Naive thymus-derived CD4-positive, alpha-beta T cell (primary cell): ENCODE measurements at places on chromosomes 11 and 22. TPM values are rescaled to one million over a fixed set of nuclear protein-coding genes. Genes with fewer than 3 reads are reported as not detected.

DNA sequence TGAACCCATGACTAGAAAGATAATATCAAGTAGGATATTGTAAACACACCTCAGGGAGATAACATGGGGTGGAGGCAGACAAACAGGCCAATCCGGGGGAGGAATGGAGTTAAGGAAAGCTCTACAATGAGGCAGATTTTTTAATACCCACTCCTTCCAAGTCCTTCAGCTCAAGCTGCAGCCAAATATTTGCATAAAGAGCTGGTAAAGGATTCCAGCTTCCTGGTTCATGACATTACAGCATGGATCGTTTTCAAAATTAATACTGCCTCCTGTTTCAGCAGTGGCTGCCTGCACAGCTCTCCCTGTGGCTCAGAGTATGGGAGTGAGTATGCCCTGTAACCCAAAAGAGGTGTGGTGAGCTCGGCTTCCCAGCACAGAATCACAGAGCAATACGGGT, 5.1 kb downstream of the POU2AF3 start:
- DNase-seq = no peak

- no peak for DNase-seq
Measured at GRCh38 chr22:48941033-48941902, 886.4 kb downstream of the BRD1 start.

- DNase-seq = no peak
Measured at GRCh38 chr11:114622858-114623257, 27.3 kb upstream of the NXPE4 start.

- no peak for DNase-seq
Measured at GRCh38 chr22:30582788-30583545, 8.5 kb upstream of the GAL3ST1 start.

- no peak for DNase-seq
Measured at GRCh38 chr11:117794772-117795629, 2.0 kb downstream of the DSCAML1 start.

- no peak for DNase-seq
Measured at GRCh38 chr11:99020352-99021225, at the start of gene CNTN5. Gene CNTN5, plus strand, starts transcription at chr11:99020949.

DNA sequence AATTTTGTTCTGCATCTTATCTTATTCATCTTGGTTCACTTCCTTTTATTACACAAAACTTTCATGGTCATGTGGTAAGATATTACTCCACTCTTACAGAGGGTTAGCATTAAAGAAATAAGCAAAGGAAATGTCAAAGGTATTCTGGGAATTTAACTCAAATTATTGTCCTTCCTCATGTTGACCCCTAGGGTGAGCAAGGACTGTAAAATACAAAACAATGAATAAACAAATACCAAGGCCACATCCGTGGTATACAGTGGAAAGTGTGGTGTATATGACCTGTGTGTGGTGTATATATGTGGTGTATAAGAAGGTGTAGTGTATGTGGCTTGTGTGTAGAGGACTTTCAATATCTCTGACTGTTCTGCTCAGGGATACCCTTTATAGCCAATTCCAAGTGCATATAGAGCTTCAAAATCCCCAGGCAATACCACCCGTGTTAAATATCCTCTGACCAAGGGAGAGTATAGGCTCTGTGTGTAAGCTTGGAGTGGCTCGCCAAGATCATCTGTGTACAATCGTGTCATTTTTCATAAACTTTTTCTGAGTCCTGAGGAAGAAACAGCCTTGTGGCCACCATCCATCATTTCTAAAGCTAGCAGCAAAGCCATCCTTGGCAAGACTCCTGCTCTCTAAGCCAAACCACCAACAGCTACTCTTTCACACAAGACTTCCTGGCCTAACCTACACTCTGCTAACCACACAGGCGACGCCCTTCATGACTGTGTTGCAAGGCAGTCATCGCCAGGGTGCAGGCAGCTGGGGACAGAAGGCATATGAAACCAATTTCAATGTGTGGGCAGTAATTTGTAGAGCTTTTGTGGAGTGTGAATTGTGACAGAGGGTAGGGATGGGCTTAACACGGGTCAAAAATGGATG, 548.0 kb downstream of the ETS1 start:
- DNase-seq = peak; percentile 70

GRCh38 chr11:46335890-46336562, 11.2 kb upstream of the DGKZ start:
- no peak for DNase-seq

DNA sequence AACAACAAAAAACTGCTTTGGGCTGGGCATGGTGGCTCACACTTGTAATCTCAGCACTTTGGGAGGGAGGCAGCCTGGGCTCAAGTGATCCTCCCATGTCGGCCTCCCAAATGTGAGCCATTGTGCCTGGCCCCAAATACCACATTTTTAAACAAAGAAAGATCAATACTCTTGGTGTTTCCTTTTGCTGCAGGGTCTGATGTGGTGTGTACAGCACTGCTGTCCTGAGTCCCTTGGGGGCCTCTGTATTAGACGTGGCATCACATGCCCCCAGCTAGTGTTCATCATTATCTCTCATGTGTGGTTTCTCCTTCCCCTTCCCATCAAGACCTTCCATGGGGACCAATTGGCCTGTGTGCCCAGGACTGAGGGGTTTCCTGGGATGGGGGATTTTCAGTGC, 20.5 kb upstream of the XBP1 start:
- DNase-seq = no peak

GRCh38 chr11:48044577-48044976, 64.2 kb downstream of the PTPRJ start:
- DNase-seq = no peak

GRCh38 chr11:69667619-69668604, 7.2 kb downstream of the LTO1 start:
- DNase-seq = no peak

GRCh38 chr22:44620129-44620840, 81.7 kb upstream of the PRR5 start:
- DNase-seq = peak; percentile 69

DNA sequence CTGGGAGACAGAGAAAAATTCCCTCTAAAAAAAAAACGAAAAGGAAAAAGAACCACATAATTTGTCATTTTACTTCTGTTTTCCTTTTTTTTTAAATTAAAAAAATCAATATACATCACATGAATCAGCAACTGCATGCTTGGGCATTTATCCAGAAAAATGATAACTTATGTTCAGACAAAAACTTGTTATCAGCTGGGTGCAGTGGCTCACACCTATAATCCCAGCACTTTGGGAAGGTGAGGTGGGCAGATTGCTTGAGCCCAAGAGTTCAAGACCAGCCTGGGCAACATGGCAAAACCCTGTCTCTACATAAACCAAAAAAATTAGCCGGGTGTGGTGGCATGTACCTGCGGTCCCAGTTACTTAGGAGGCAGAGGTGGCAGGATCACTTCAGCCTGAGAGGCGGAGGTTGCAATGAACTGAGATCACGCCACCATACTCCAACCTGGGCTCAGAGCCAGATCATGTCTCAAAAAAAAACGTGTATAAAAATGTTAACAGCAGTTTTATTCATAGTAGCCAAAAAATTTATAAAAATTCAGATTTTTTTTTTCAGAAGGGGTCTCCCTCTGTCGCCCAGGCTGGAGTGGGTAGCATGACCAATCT, 28.5 kb downstream of the AMBRA1 start:
- DNase-seq = no peak

- DNase-seq = no peak
Measured at GRCh38 chr22:35739076-35739930, 21.6 kb downstream of the APOL5 start.

DNA sequence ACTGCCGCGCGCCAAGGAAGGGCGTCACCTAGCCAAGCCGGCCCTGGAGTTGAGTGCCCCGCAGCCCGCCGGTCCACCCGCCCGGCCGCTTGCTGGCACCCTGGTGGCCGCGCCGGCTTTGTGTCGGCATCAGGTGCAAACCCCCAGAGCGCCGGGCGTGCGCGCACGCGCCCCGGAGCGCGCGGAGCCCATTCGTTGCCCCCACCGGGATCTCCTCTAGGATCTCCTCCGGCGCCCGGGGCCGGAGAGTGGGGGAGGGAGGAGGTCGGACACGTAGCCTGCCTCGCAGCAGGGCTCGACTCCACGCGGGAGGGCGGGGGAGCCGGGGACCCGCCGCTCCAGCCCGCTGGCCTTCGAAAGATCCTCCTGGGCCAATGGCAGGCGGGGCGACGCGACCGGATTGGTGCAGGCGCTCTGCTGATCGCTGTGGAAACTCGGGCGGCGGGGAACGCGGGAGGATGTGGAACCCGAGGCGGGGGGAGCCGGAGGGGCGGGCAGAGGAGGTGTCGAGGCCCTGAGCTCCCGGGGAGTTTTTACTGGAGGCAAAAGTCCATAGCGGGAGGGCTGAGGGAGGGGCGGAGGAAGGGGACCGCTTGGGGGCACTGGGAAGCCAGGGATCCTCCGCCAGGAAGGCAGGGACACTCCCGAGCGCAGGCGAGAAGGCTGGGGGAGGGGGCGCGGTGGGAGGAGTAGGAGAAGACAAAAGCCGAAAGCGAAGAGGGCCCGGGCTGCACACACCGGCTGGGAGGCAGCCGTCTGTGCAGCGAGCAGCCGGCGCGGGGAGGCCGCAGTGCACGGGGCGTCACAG, at the start of gene FADS2:
Gene FADS2 (plus strand): TSS at position 730 of the 808 bp plus-strand sequence. CDS start 91 bp downstream, outside the sequence.
- DNase-seq = peak; percentile 66

GRCh38 chr11:33515347-33515746, 185.3 kb downstream of the C11orf91 start:
- no peak for DNase-seq

GRCh38 chr22:17665854-17666253, 27.3 kb downstream of the BCL2L13 start:
- DNase-seq = no peak

DNA sequence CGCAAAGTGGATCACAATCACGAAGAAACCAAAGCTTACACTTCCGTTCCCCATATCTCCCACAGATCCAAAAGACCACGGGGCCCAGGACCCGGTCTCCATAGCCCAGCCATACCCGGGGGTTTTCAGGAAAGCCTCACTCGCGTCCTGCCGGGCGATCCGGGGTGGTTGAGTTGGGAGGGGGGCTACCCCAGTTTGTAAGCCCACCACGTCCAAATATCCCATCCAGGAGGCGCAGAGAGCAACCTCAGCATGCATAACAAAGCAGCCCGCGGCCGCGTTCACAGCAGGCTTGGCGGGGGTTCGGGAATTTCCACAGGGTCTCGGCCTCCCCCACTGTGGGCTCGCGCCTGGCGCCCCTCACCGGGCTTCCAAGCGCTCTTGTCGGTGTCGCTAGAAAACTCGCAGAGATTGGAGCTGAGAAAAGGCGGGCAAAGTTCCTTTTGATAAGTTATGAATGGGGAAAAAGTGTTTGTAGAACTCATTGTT, 9.5 kb downstream of the SDF2L1 start:
- no peak for DNase-seq

- no peak for DNase-seq
Measured at GRCh38 chr22:37095113-37095512, 14.4 kb downstream of the TMPRSS6 start.

Gene GRAMD1B
- 14.0 TPM for total RNA-seq

Gene CCDC15
- 2.7 TPM for total RNA-seq

Gene ZNF280B
- 2.2 and 2.9 TPM in 2 replicates for total RNA-seq

Gene SCGB2A2
- not detected for total RNA-seq

Gene SMC1B
- total RNA-seq = 0.70 and 0.79 TPM in 2 replicates

Gene KCNJ11
- not detected for total RNA-seq

Gene NRIP3
- 0.73 TPM for total RNA-seq

Gene SCGB1D2
- total RNA-seq = not detected
